ENCODE measurements at places on chromosomes 5 and 9. TPM values are rescaled to one million over a fixed set of nuclear protein-coding genes. Genes with fewer than 3 reads are reported as not detected.

GRCh38 chr9:89023740-89024139 lies 32.5 kb downstream of the S1PR3 start:
- no peak for DNase-seq

DNA sequence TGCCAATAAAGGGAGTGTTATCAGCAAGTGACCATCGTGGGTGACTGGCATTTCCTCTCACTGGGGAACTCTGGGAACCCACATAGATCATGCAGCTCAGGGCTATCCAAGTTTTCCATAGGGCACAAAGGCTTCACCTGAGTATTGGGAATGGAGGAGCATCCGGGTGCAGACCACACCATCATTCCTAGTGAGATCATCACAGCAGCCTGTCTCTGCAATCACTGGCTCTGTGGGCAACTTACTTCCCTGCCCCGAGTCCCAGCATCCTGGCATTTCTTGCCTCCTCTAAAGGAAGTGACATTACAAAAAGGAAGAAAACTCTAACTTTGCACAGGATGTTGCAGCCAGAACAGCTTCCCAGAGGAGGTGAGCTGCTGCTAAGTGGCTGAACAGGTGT lies 80.6 kb upstream of the SHB start:
- DNase-seq, result no peak

- DNase-seq, result no peak
These were observed 17.6 kb upstream of the RECK start for GRCh38 chr9:36018891-36019720.

GRCh38 chr5:80326468-80326867 lies 6.7 kb downstream of the SPZ1 start:
- DNase-seq, result no peak

- DNase-seq, result no peak
These were observed 196.1 kb upstream of the TBC1D2 start for GRCh38 chr9:98451576-98451975.

DNA sequence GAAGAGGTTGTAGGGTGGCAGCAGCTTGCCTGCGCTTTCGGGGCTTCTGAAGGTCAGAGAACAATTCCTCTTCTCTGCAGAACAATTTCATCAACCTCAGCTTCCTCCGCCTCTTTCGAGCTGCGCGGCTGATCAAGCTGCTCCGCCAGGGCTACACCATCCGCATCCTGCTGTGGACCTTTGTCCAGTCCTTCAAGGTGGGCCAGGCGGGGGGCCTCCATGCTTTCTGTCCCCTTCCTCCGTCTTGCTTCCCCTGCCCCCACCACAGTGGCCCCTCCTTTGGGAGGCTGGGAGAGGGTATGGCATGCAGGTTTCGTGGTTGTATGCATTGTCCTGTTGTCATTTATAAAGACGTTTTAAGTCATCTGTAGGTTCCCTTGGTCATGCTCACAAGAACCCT lies 195.8 kb downstream of the CACNA1B start:
- no peak for DNase-seq

DNA sequence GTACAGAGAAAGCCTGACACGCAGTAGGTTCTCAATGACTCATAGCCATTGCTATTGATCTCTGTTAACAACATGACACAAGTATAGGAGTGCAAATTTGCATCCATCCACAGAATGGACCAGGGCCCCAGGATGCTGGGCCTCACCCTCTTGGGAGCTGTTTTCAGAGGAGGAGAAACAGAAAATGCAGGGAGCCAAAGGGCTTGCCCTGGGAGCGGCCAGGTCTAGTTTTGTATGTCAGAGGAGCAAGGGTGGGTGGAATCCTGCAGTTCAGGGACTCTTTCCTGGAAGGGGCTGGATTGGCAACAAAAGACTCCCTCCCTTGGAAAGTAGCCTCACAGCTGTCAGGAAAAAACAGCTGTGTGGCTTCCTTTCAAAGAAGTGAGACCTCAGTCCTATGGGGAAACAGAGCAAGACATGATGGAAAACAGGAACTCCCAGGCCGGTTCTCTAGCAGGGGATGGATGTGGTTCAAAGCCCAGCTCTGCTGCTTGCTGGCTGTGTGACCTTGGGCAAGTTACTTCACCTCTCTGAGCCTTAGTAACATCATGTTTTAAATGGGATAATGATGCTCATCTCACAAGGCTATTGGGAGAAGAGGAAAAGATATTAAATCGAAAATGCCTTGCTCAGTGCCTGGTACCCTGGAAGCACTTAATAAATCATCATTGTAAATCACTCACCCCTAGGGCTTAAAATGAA lies 50.5 kb upstream of the SH3PXD2B start:
- DNase-seq, result no peak

DNA sequence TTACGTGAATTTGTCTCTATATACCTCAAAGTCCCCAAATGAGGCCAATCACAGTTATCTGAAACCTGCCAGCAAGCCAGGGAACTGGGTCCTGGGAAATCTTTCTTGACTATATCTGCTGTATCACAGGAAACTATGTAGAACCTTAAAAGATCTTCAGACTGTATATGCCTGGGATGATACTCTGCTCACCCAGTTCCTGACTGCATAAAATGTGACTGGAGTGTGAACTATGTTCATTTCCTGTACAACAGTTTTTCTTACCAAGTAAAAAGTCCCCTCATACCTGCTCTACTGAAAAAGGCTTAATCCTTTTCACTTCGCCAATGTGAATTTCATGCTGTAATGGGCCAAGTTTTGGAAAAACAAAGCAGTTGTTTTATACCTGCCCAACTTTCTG lies 162.9 kb downstream of the ELAVL2 start:
- no peak for DNase-seq

DNA sequence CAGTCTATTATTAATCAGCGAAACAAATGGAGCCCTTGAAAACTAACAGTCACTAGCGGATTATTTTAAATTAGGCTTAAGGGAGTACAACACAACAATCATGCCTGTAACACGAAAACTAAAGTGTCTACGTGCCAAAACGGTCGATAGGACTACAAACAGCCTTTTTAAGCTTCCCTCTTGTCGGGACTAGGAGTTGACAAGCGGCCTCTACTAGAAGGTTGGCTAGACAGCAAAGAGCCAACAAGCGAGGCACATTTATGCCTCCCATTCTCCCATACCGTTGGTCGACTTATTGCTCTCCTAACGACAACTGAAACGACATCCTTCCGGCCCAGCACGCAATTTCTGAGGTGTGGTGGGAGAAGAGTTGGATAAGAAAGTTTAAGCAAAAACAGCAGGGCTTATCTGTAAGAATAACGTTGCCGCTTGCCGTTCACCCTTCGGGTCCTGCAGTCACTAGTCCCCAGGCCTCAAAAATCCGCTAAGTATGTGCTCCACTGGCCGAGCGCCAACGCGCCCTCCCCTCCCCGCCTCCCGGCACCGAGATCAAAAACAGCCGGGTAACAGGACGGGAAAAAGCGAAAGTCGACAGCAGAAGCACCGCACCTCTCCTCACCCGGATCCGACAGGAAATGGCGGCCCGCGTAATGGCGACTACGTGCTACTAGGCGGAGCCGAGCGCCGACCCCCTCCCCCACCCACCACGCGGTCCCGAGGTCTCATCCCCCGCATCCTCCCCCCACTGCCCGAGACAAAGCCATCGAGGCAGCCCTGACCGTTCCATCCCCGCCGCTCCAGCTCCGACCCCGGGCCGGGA lies 813 bp downstream of the HNRNPK start:
- peak; percentile 68 for DNase-seq

GRCh38 chr9:1411826-1412225 lies 361.7 kb downstream of the DMRT2 start:
- DNase-seq, result no peak

DNA sequence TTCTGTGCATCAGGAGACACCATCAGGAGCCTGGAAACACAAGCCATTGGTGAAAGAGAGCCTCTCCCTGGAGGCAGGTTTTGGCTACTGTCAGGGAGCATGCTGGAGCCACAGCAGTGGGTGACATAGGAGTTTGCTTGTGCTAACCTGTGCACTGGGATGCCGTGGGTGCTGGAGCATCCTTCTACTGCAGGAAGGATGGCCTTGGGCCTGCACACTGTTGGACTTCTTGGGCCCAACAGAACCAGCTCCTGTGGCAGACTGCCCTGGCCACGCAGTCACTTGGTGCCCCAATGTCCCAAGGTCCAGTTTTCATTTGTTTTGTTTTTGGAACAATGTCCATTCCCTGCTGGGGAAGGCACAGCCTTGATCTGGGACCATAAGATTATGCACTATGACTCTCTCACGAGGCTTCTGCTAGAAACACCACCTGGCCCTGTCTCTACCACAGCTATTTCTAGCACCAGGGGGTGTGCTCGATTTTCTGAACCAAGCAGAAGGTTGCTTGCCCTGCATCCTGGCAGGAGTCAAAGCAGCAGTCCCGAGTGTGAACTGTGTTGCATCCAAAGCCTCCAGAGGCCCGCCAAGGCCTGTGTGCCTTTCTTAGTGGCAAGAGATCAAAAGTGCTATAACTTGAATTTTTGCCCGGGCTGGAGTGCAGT lies 5.5 kb upstream of the LTC4S start:
- no peak for DNase-seq

DNA sequence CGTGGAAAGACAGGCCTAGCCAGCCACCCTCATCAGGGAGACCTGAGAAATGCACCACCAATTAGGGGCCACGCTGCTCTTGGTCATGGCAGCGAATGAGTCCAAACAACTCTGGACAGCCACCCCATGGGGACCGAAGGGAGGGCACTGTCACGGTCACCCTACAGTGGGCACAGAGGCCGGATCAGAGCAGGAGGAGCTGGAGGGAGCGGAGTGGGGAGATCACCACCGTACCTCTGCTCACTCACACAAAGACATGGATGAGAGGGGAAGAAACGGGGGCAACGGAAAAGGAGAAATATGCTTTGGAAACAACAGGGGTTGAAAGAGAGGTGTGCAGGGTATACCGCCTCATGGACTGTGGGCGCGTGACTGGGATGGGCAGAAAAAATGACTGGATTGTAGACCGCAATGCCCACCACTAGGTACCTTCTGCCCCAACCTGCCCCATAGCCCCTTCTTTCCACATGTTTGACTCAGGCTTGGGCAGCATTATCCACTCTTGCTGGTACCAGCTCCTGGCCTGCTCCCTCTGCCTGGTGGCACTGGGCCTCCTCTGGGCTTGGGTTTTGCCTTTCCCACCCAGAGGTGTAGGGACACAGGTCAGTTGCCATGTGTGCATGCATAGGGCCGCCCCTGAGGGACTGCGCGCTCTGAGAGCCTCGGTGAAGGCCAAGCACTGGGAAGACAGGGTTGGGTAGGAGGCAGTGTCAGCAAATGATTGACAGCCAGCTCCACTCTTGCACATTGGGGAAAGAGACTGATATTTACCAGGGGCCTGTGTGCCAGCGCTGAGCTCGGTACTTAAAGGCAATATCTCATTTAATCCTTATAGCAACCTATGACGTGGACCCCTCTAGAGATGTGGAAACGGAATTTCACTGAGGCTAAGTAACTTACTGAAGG lies 76.6 kb downstream of the CRB2 start:
- DNase-seq, result no peak

- no peak for DNase-seq
These were observed 238.9 kb downstream of the HSPA4 start for GRCh38 chr5:133290669-133291240.

DNA sequence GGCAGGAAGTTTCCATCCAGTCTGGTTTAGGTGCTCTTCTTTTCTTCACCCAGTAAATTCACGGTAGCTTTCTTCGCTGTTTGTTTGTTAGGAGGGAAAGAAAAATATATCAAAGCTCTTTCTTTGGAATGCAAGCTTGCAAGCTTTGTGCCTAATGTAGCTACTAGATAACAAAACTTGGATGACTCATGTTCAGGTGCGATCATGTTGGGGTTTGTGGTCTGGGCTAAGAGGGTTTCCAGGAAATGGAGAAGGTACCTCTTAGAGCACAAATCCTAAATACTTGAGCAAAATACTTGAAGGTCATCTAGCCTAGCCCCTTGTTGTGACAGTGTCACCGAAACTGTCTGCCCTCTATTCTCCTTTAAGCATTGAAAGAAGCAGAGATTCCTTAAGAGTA lies 17.7 kb downstream of the SRP19 start:
- no peak for DNase-seq

- DNase-seq, result no peak
These were observed 220.5 kb downstream of the SH3GL2 start for GRCh38 chr9:17799369-17799768.

DNA sequence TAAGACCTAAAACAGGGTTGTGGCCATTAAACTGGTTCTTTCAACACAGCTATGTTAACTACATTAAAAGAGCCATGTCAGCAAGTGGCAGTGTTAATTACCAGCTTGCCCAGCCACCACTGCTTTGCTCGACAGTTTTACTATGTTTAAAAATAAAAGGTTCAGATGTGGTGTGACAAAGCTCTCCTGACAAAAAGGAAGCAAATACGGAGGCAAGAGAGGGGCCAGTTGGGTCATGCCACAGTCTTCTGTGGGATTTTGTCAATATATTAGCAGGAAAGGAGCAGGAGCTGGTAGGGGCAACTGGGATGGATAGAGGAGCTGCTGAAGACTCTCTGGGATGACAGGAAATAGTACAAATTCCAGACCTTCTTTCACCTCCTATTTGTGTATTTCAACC lies 113.5 kb upstream of the PCA3 start:
- DNase-seq, result no peak

GRCh38 chr9:79939819-79940218 lies 368.1 kb downstream of the TLE4 start:
- peak; percentile 22 for DNase-seq

GRCh38 chr5:147675168-147675567 lies 107.4 kb downstream of the JAKMIP2 start:
- no peak for DNase-seq

DNA sequence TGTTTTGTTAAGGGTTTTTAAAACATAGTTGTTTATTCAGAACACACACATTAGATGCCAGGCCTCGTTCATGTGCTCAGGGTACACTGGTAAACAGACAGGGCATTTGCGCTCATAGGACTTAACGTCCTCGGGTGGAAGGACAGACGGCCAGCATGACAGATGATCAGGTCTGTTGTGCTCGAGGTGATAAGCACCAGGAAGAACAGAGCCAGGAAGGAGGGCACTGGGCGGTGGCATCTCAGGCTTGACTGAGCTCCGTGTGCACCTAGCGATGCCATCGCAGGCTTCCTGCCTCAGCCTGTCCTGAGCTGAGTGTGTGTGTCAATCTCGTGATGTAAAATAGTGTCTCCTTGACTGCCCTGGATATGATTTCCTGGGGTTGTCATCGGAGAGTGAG lies 96.5 kb downstream of the EHMT1 start:
- no peak for DNase-seq

- no peak for DNase-seq
These were observed 52.9 kb downstream of the MYO10 start for GRCh38 chr5:16883176-16883575.

- no peak for DNase-seq
These were observed 276.1 kb downstream of the TAF11L14 start for GRCh38 chr5:17910318-17910717.

TAS2R1 gene
- total RNA-seq, result 0.62 TPM

FAM240B gene
- not detected for total RNA-seq

SLC44A1 gene
- 54.9 TPM for total RNA-seq

SAPCD2 gene
- total RNA-seq, result 1.6 TPM

CDKN2B-AS1 gene
- 0.62 TPM for total RNA-seq

ATG10 gene
- total RNA-seq, result 6.1 TPM

SCAI gene
- 51.3 TPM for total RNA-seq

SLC25A2 gene
- total RNA-seq, result not detected

CDH18 gene
- 10.0 TPM for total RNA-seq

SV2C gene
- total RNA-seq, result 1.7 TPM

PLCXD3 gene
- total RNA-seq, result 6.4 TPM

SETD9 gene
- 4.7 TPM for total RNA-seq

TXNDC8 gene
- not detected for total RNA-seq

MRNIP gene
- total RNA-seq, result 26.7 TPM

CSF2 gene
- total RNA-seq, result not detected

SOHLH1 gene
- not detected for total RNA-seq

CERCAM gene
- 10.1 TPM for total RNA-seq
